ENCODE measurements at places on chromosomes 11 and 22.

DNA sequence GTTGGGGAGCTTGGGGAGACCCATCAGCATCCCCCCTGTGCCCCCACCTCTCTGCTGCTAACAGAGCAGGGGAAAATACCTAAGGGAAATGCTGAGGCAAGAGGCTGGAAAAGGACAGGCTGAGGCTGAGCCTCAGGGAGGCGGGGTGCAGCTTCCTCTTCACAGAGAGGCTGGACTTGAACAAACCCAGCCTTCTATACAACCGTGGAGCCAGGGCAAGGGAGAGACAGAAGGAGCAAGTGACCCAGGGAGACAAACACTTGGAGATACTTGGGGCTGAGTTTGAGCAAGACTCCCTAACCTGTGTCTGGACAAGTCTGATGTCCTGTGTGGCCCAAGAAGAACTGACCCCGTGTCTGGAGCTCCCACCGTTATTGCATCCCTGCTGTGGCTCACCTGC is at the start of gene SLCO2B1:
Gene SLCO2B1 (plus strand): TSS at position 229 of the 400 bp plus-strand sequence. CDS start 275 bp downstream, outside the sequence.
- no peak for DNase-seq

DNA sequence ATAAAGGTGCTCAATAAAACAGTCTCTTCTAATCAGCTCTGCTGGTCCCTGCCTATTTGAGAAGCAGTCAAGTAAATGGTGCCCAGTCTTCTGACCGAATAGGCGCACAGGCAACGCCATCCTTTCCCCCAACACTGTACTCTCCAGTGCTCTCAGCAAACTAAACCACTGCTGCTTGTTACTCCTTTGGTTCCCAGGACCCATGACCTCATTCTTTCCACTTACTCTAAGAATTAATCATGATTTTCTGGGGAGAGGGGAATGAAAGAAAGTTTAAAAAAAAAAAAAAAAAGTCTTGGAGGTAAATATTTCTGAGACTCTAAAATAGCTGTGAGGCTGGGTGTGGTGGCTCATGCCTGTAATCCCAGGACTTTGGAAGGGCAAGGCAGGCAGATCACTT is 63.7 kb downstream of the SGSM3 start:
- DNase-seq = no peak

GRCh38 chr11:27385245-27385644 is 22.2 kb upstream of the CCDC34 start:
- no peak for DNase-seq

DNA sequence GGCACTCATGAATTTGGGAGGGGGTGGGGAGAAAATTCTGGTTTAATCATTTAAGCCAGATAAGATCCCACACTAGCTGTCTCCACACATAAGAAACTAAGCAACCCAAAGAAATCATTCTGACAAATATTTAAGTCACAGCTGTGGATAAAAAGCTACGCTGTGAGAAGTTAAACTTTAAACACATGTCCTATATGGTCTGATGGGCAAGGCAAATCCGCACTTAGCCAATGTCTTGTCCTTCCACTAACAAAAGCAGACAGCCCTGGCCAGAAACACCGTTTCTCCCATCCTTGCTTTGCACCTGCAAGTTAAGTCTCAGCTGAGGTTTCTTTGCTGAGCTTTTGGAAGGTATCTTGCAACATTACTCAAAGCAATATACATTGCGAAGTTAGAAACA is 68.0 kb downstream of the ETS1 start:
- DNase-seq = no peak

- no peak for DNase-seq
Measured at GRCh38 chr22:35580351-35581022, 36.6 kb downstream of the MB start.

Data from anterior cingulate cortex (tissue), 58 donors.